LNCaP clone FGC (cell line): ENCODE measurements at places on chromosomes 12 and 14.

DNA sequence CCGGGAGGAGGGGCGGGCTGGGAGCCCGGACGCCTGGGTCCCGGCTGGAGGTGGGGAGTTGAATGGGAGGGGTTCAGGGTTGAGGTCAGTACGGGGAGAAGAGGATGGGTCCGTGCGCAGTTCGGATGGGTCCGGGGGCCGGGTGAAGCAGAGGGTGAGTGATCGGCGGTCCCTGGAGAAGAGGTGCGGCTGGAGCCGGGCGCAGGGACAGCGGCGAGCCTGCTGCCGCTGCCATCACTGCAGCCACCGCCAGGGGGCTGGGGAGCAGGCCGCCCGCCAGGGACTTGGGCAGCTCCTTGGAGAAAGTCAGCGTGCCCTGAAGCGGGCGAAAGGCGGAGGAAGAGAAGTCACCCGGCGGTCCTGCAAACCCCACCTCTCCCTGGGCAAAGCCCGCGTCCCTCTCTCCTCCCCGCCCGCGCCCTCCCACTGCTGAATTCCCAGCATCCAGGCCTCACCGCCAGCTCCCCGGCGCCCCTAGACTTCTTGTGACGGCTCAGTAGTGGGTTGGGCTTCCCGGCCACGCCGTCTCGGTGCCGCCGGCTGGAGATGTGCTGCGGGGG is 6.0 kb upstream of the GPR84 start:
- DNase-seq, result no peak

- DNase-seq, result no peak
Observed at GRCh38 chr12:97336900-97337751, 125.5 kb upstream of the RMST start.

- DNase-seq, result peak; percentile 59
Observed at GRCh38 chr14:21476523-21476924, 235 bp downstream of the RAB2B start.

GRCh38 chr12:6332459-6332858 is 9.4 kb downstream of the TNFRSF1A start:
- DNase-seq, result no peak

DNA sequence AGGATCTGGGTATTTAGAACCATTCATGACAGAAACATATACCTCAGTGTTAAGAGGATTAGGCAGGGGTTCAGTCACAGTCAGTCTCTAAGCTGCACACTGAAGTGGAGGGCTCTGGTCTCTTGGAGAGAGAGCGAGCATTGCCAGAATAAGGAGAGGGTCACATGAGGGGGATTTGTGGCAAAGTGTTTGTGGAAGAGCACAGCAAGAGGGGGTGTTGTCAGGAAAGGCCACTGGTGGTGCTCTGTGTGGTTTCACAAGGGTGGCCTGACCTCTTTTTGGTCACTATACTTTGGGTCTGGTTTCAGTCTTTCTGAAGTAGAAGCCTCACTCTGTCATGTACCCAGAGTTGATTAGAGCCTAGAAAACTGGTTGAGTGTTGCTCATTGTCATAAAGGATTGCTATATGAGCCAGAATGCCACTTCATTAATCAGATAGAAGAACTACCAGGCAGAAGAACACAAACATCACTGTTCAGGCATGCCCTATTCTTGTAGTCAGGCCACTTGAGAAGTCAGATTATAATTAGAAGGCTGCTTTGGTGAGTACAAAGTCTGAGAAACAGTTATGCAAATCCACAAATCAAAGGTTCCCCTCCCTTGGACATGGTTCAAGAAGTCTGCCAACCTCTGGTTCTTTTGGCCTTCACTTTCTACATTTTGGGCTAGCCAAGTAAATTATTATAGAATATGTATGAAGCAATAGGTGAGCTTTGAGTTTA is 8.4 kb downstream of the TMEM19 start:
- no peak for DNase-seq
